ENCODE measurements at places on chromosomes 2 and 18. TPM values are rescaled to one million over a fixed set of nuclear protein-coding genes. Genes with fewer than 3 reads are reported as not detected.

The HOXD12 gene
- total RNA-seq = not detected

The LYPD6 gene
- 0.07 TPM for total RNA-seq

The HOXD13 gene
- not detected for total RNA-seq

The REG1B gene
- total RNA-seq = not detected

The TMEM178A gene
- total RNA-seq = 0.86 TPM

The SCN1A gene
- total RNA-seq = 0.13 TPM

The TRIP12 gene
- total RNA-seq = 268 TPM

The GRHL1 gene
- 0.33 TPM for total RNA-seq

The ORC2 gene
- total RNA-seq = 13.6 TPM

The REG3A gene
- not detected for total RNA-seq

The ABHD1 gene
- total RNA-seq = 0.20 TPM

The OR6B2 gene
- total RNA-seq = not detected

The KLHL29 gene
- 6.8 TPM for total RNA-seq

The REV1 gene
- 33.0 TPM for total RNA-seq

All from smooth muscle cell of the pulmonary artery (primary cell).